Stimulated activated CD4-positive, alpha-beta T cell treated with anti-CD3 and anti-CD28 coated beads, Interleukin-4, amount 100 ng/mL, for 1 hour (primary cell): ENCODE measurements at places on chromosomes 4 and X.

DNA sequence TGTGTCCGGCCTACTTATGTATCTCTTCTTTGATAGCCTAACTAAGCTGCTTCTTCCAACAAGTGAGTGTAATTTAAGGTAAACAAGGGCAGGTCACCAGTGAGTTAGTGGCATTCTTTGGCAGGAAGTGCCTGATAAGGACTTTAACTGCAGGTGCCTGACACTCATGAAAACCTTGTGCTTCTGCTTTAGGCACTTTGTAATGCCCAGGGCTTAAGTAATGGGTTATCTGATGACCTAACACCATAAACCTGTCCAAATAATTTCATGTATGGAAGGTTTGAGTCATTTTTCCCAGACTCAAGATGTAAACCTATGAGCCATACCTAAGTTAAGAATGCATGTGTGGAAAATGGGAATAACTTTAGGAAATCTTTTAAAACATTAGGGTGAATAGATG, 43.0 kb downstream of the BCOR start:
- DNase-seq: no peak

GRCh38 chr4:112673686-112674085, 36.7 kb downstream of the LARP7 start:
- DNase-seq: no peak

GRCh38 chr4:168713253-168713652, 216.4 kb downstream of the PALLD start:
- no peak for DNase-seq

DNA sequence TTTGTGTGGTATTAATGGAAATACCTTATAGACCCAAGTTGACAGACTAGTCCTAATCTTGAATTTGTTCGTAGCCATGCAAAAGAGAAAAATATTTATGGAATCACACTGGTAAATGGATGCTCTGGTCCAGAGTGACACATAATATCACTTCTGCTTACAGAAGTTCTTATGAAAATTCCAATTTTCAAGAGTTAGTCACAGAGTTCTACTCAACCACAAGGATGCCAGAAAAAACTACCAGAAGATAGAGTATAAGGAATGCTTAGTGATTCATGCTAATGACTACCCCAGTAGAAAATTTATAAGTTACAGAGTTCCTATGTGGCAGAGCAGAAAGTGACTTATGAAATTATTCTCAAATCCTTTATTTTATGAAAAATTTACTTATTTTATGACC, 1384.8 kb downstream of the FAM133A start:
- DNase-seq: no peak

GRCh38 chrX:47200385-47201150, 6.9 kb downstream of the UBA1 start:
- DNase-seq: no peak
